BJ (cell line): ENCODE measurements at places on chromosomes 5 and 9.
A peak's percentile ranks its signal among the peaks of the same experiment; 100 is the strongest.

DNA sequence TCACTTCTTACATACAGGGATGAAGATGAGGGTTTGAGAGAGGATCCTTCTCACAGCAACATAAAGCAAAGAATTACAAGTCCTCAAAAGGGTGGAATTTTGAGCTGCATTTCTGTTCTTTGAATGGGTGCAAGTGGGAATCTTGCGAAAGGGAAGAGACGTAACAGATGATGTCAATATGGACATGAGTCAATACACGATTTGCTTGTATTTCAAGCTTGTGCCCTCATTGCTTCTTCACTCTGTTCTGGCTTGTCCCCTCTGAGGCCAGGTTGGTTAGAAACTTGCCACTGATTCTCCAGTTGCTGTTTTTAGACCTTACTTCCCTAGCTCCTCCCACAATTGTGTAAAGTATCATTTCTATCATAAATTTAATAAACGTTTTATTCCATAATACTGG lies 104.8 kb upstream of the CLINT1 start:
- DNase-seq, result no peak

DNA sequence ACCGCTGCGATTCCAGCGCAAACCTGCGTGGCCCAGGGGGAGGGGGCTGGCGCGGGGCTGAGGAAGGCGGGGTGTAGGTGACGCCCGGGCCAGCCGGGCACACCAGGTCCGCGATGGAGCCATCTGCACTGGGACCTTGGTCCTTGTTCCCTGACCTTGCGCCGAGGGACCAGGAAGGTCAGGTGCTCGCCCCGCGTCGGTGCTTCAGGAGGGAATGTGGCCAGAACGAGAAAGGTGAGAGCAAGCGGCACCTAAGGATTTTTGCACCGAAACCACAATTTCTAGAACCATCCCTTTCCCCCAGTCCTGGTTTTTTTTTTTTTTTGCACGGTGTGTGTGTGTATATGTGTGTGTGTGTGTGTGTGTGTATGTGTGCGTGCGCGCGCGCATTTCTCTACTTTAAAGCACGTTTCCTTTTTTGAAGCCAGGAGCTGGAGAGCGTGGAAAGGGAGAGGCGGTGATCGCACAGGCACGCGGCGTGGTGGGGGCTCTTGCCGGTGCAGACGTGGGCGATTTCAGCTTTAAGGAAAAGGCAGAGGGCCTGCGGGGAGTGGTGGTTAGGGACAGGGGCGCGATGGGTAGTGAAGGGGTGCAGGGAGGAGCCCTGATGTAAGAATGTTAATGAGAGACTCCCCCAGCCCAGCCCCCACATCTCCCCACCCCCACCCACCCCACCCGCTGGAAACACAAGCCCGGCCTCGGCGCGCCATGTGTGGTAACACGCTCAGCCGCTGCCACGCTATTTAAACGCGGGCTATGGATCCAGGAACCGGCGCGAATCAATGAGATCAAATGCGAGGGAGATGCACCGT lies at the start of gene NPR3:
Gene NPR3 (plus strand): TSS at position 772 of the 812 bp plus-strand sequence. CDS start 456 bp downstream, outside the sequence.
- no peak for DNase-seq

GRCh38 chr5:73419465-73420390 lies 28.8 kb downstream of the FOXD1 start:
- peak; percentile 30 for DNase-seq

- no peak for DNase-seq
These were observed 416.9 kb downstream of the RAB3C start for GRCh38 chr5:58999804-59000203.

DNA sequence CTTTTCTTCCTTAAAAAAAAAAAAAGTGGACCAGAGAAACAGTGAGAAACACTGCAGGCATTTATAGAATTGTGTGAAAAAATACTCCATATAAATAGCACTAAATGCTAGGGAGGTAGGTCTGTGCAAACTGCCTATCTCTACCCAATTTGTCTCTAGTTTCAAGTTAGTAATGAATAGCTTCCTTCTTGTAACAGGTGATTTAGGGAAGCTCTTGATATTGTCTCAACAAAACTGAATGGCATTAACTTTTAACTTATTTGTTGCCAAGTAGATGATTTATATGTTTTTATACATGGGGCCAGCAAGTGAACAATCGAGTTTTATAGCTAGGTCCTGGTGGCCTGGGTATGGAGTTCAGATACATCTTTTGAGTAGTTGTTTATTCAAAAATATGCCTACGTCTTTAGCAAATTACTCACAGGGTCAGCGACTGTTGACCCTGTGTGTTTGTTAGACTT lies 283.6 kb downstream of the NR3C1 start:
- no peak for DNase-seq

GRCh38 chr5:130870691-130871090 lies 294.4 kb downstream of the HINT1 start:
- DNase-seq, result no peak

DNA sequence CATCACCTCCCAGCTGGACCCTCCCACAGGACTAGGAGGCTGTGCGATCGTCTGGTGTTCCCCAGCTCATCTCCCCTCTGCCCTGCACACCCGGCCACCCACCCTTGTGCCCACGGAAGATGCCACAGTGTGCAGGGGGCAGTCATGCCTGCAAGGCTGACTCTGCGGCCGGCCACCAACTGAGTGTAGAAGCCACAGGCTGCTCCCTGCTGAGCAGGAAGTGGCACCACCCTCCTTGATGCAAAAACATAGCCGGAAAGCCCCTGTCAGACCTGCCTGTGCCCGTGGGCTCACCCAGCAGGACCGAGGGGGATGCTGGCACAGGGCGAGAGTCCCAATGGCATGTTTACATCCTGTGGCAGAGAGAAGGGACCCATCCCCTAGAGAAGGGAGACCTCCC lies 40.3 kb upstream of the SLC12A7 start:
- DNase-seq, result no peak

DNA sequence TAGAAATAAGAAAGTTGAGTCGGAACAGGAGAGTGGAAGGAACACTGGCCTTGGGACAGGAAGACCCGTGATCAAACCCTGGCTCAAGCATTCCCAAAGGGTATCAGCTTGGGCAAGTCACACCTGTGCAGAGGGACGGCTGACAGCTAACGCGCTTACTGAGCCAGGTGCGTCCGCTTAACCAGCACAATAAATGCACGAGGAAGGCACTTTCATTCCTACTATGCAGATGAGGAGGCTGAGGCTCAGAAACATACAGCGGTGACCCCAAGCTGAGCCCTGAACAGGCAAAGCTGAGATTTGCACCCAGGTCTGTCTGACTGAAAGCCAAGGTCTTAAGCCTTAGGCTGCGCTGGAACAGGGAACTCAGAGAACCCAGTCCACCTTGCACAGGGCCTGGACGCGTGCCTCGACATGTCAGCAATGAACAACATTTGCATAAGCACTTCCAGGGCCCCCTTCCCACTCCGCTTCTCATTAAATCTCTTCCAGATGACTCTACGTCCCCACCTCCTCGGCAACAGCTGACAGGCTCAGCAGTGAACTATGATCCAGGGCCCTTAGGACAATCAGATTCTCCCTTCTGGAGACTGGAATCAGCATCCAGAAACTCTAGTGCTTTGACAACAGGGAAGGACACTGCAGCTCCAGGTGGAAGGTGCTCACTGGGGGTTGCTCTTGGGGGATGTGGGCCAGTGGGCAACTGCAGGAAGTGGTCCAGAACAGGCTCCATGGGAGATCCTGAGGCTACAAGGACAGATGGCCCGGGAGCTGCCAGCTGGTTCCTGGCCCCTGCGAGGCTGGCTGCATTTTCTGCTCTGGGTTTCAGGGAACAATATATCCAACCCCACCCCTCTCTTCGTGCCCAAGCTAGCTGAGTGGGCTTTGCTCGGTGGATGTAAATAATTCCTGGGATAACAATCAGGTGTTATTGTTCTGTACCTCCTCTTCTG lies 35.2 kb downstream of the SH3PXD2B start:
- DNase-seq, result no peak

DNA sequence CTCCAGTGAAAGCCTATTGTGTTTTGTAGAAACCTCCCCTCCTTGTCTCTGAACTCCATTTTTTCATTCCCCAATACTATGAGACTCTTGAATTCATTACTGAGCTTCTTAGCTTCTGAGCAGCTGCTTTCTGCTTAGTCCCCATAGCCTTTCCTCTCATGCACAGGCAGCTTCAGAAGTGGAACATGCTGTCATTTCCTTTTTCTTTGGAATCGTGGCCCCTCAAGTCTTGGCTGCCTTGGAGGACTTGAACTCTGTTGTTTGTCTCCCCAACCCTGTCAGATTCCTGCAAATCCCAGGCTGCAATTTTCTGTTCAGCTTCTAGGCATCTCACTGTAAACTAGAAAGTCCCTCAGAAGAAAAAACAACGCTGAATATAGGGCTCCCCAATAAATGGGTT lies 268.5 kb downstream of the ARRDC3 start:
- no peak for DNase-seq

GRCh38 chr5:129377504-129377903 lies 82.6 kb upstream of the ADAMTS19 start:
- no peak for DNase-seq

DNA sequence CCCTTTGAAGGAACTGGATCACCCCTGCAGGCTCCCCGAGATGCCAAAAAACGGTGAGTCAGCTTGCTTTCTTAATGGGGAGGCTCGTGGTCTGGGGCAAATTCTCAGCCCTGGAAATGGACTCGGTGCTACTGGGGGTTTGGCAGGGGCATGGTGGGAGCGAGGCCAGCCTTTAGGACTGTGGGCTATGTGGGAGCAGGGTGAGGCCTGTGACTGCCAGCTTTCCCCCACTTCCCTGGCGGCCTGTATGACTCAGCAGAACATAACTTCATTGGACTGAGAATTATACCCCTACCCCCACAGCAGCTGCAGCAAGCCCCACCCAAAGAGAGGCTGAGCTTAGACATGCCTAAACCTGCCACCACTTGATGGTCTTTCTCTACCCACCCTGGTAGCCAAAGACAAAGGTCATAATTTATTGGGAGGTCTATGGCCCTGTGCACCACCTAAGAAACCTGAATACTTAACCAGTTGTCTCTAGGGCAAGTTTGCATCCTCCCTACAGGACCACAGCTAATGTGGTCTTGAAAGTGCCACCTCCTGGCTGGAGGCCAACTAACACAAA lies 325.3 kb downstream of the TLE1 start:
- DNase-seq, result no peak
